Progenitor cell of endocrine pancreas (in vitro differentiated cells): ENCODE measurements at places on chromosomes 13 and 19. TPM values are rescaled to one million over a fixed set of nuclear protein-coding genes. Genes with fewer than 3 reads are reported as not detected.

DNA sequence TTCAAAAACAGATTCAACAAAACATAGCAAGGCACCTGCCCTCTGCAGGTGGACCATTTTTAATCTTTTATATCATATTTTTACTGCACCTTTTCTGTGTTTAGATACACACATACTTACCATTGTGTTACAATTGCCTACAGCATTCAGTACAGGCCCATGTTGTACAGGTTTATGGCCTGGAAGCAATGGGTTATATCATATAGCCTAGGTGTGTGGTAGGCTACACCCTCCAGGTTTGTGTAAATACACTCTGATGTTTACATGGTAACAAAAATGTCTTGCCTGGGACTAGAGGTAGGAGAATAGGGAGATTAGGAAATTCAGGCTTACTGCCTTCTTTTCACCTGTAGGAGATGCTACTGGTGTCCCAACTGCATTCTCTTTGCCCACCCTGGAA lies 8.2 kb upstream of the UBAC2 start:
- H3K27me3 ChIP-seq: no peaks in the 10 kb centered on the region
- H3K27ac ChIP-seq: no peak overlapping the region
- no peak overlapping the region for H3K4me3 ChIP-seq
- DNase-seq: no peak

GRCh38 chr19:51959791-51960190 lies 26.8 kb downstream of the ZNF350 start:
- no peak overlapping the region for H3K4me3 ChIP-seq
- H3K27me3 ChIP-seq: no peaks in the 10 kb centered on the region
- peaks cover 57% of the 10 kb centered on the region for H3K36me3 ChIP-seq
- H3K4me1 ChIP-seq: peaks cover 32% of the 10 kb centered on the region
- H3K27ac ChIP-seq: peak overlapping the region; percentile 86

GRCh38 chr13:31945202-31945961 lies 86.2 kb upstream of the FRY start:
- H3K4me1 ChIP-seq: peaks cover 54% of the 10 kb centered on the region
- peak overlapping the region; percentile 71 for H3K4me3 ChIP-seq
- H3K36me3 ChIP-seq: no peaks in the 10 kb centered on the region
- H3K27ac ChIP-seq: peak overlapping the region; percentile 89
- no peak for DNase-seq

- H3K4me3 ChIP-seq: no peak overlapping the region
- H3K27ac ChIP-seq: no peak overlapping the region
- H3K36me3 ChIP-seq: no peaks in the 10 kb centered on the region
- H3K27me3 ChIP-seq: no peaks in the 10 kb centered on the region
These were observed 540.0 kb downstream of the LMO7 start for GRCh38 chr13:76175961-76176725.

DNA sequence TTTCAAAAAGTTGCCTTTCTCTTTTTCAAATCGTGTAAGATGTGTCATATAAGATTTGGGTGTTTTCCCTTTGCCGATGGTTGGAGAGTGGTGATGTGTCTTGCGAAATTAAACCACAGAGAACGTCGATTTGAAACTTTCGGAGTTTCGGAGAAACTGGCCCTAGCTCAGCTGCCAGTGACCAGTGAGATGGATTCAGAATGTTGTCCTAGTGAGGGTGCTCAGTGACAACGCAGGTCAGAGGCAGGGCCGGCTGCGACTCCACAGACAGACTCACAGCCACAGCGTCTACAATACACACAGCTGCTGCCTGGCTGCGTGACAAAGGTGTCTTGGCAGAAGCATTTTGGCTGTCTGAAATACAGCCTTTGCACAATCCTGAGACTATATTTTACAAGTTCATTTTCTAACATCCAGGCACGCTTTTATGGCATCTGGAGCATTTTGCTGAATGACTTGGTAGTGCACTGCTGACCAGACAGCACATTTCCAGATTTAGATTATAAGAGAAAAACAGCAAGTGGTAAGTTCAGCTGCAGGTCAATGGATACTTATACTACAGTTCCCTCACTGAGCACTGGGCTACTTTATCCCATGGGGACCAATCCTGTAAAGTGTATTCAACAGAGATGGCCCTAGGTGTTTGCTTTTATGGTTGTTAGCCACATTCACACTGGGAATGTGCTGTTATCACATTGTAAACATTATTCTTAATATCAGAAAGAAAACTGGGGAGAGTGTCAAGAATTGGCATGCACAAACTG lies 207.5 kb downstream of the KCNRG start:
- no peak overlapping the region for H3K4me3 ChIP-seq
- H3K36me3 ChIP-seq: no peaks in the 10 kb centered on the region
- DNase-seq: no peak

GRCh38 chr19:40610396-40611064 lies 9.4 kb downstream of the LTBP4 start:
- no peak overlapping the region for H3K4me3 ChIP-seq
- H3K27ac ChIP-seq: no peak overlapping the region
- peaks cover 7% of the 10 kb centered on the region for H3K4me1 ChIP-seq
- no peaks in the 10 kb centered on the region for H3K36me3 ChIP-seq
- no peak for DNase-seq

DNA sequence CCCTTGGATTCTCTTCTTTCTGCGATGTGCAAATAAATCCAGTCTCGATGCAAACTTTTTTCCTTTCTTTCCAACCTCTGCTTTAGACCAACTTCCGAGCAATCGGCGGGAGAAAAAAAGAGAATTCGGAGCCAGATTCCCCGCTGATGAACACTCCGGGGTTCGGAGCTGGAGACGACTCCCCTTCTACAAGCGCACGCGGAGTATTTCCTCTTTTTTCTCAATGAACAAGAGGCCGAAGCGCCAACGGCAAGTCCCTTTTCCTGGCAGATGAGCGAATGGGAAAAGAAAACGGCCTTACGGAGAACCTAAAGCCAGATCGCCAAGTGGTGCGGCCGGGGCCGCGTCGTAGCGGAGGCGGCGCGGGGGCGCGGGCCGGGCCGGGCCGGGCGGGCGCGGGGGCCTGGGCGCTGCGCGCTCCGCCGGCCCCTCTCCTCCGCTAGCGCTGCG lies 250 bp downstream of the SPRY2 start:
- H3K4me1 ChIP-seq: peaks cover 33% of the 10 kb centered on the region
- H3K27me3 ChIP-seq: no peaks in the 10 kb centered on the region
- DNase-seq: no peak
- H3K36me3 ChIP-seq: peaks cover 23% of the 10 kb centered on the region

DNA sequence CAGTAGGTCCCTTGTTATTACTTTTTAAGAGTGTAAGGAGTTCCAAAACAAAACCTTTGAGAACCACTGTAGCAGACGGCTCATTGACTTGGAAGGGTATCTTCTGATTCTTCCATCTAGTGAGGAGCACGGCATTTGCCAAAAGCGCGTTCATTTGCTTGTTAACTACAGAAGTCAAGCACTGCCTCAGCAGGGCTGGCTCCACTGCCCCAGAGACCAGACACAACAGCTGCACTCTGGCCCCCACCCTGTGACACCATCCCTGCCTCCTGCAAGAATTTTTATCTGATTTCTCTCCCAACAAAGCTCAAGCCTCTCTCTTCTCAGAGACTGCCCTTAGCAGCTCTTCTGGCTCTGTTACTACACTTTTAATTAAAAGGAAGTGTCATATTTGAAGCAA lies 20.7 kb upstream of the XPO4 start:
- peaks cover 1% of the 10 kb centered on the region for H3K4me1 ChIP-seq
- no peaks in the 10 kb centered on the region for H3K36me3 ChIP-seq
- no peak overlapping the region for H3K27ac ChIP-seq
- no peak for DNase-seq
- no peak overlapping the region for H3K4me3 ChIP-seq

- no peak overlapping the region for H3K4me3 ChIP-seq
- no peak overlapping the region for H3K27ac ChIP-seq
- peaks cover 14% of the 10 kb centered on the region for H3K27me3 ChIP-seq
- H3K36me3 ChIP-seq: no peaks in the 10 kb centered on the region
- no peaks in the 10 kb centered on the region for H3K4me1 ChIP-seq
These were observed 10.5 kb downstream of the B3GNT3 start for GRCh38 chr19:17805427-17805826.

GRCh38 chr19:8239528-8240273 lies 30.5 kb downstream of the CERS4 start:
- H3K27ac ChIP-seq: peak overlapping the region; percentile 78
- DNase-seq: no peak
- H3K4me1 ChIP-seq: peaks cover 20% of the 10 kb centered on the region
- H3K4me3 ChIP-seq: peak overlapping the region; percentile 14

GRCh38 chr19:18364826-18365528 lies 21.0 kb upstream of the GDF15 start:
- DNase-seq: no peak
- H3K27me3 ChIP-seq: no peaks in the 10 kb centered on the region
- H3K4me3 ChIP-seq: no peak overlapping the region
- H3K4me1 ChIP-seq: peaks cover 8% of the 10 kb centered on the region

GRCh38 chr19:53853707-53854106 lies 14.0 kb upstream of the MYADM start:
- no peak overlapping the region for H3K27ac ChIP-seq
- no peak overlapping the region for H3K4me3 ChIP-seq
- peaks cover 21% of the 10 kb centered on the region for H3K27me3 ChIP-seq
- no peaks in the 10 kb centered on the region for H3K36me3 ChIP-seq
- no peak for DNase-seq

- H3K27ac ChIP-seq: no peak overlapping the region
- no peak overlapping the region for H3K4me3 ChIP-seq
- no peaks in the 10 kb centered on the region for H3K27me3 ChIP-seq
- no peak for DNase-seq
These were observed 77.5 kb upstream of the PEG3 start for GRCh38 chr19:56917998-56918397.

DNA sequence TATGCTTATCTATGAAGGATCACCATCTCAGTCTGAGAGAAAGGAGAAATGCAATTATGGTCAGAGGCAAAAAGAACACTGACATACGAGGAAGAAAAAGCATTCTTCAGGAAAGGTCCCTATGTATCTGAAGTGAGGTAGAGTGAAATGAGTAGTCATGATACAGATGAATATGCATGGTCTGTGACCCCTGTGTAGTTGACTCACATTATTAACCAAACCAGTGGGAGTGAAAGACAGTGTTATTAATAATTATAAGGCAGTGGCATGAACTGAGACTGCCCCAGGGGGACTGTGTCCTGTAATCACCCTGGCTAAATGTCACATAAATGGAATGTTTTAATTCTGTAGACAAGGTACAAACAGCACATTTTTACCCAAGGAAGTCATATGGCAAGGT lies 1320.2 kb upstream of the PCDH9 start:
- H3K27me3 ChIP-seq: no peaks in the 10 kb centered on the region
- H3K36me3 ChIP-seq: no peaks in the 10 kb centered on the region
- H3K4me3 ChIP-seq: no peak overlapping the region
- DNase-seq: no peak
- peaks cover 5% of the 10 kb centered on the region for H3K4me1 ChIP-seq
- H3K27ac ChIP-seq: no peak overlapping the region

- H3K27me3 ChIP-seq: peaks cover 14% of the 10 kb centered on the region
- no peak overlapping the region for H3K4me3 ChIP-seq
- H3K27ac ChIP-seq: no peak overlapping the region
These were observed 5.3 kb downstream of the TMPRSS9 start for GRCh38 chr19:2365201-2365970.

- H3K4me1 ChIP-seq: peaks cover 3% of the 10 kb centered on the region
- no peaks in the 10 kb centered on the region for H3K27me3 ChIP-seq
- DNase-seq: no peak
- H3K36me3 ChIP-seq: peaks cover 35% of the 10 kb centered on the region
- H3K27ac ChIP-seq: peak overlapping the region; percentile 73
These were observed 44.8 kb downstream of the USP12 start for GRCh38 chr13:27126859-27127258.

GRCh38 chr19:18908917-18909619 lies 10.1 kb downstream of the COPE start:
- no peak for DNase-seq
- H3K27me3 ChIP-seq: no peaks in the 10 kb centered on the region
- no peaks in the 10 kb centered on the region for H3K4me1 ChIP-seq

DNA sequence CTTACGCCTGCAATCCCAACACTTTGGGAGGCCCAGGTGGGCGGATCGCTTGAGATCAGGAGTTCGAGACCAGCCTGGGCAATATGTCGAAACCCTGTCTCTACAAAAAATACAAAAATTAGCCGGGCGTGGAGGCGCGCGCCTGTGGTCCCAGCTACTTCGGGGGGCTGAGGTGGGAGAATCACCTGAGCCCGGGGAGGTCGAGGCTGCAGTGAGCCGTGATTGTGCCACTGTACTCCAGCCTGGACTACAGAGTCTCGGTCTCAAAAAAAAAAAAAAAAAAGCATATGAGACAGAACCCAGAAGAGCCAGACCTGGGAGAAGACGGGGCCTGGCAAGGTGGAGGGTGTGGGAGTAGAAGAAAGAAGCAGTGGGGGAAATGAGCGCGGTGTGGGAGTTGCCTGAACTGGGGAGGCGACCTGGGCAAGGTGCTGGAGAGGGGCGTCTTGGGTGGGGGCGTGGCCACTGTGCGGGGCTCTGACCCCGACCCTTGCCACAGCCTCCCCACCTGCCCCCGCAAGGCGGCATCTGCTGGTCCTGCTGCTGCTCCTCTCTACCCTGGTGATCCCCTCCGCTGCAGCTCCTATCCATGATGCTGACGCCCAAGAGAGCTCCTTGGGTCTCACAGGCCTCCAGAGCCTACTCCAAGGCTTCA lies 533 bp downstream of the DKKL1 start:
- H3K36me3 ChIP-seq: peaks cover 4% of the 10 kb centered on the region
- no peak overlapping the region for H3K4me3 ChIP-seq
- no peaks in the 10 kb centered on the region for H3K27me3 ChIP-seq

- H3K4me1 ChIP-seq: peaks cover 16% of the 10 kb centered on the region
- no peaks in the 10 kb centered on the region for H3K36me3 ChIP-seq
- no peak overlapping the region for H3K27ac ChIP-seq
- DNase-seq: no peak
- H3K27me3 ChIP-seq: peaks cover 46% of the 10 kb centered on the region
These were observed 14.1 kb upstream of the AMER2 start for GRCh38 chr13:25186187-25186586.

DNA sequence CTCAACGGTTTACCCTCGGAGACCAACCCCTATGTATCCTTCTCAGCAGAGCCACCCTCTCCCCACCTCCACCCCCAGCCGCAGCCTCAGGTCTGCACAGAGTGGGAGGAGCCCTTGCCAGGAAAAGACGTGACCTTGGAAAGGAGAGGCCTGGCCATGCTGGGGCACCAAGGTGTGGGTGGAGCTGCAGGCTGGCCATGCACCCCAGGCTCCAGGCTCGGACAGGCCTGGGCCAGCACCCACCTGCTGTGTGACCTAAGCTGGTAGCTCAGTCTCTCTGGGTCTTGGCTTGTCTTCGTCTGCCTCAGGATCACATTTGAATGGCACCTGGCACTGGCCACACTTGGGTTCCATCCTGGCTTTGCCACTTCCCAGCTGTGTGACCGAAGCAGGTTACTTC lies 29.5 kb downstream of the CCDC8 start:
- H3K27ac ChIP-seq: no peak overlapping the region
- H3K27me3 ChIP-seq: no peaks in the 10 kb centered on the region
- no peak for DNase-seq
- H3K36me3 ChIP-seq: peaks cover 38% of the 10 kb centered on the region
- H3K4me1 ChIP-seq: peaks cover 8% of the 10 kb centered on the region
- H3K4me3 ChIP-seq: no peak overlapping the region

GRCh38 chr19:22052644-22053013 lies 345 bp downstream of the ZNF257 start:
- H3K27ac ChIP-seq: no peak overlapping the region
- no peaks in the 10 kb centered on the region for H3K4me1 ChIP-seq
- no peak overlapping the region for H3K4me3 ChIP-seq
- DNase-seq: no peak

GRCh38 chr13:29619995-29620394 lies 24.5 kb upstream of the SLC7A1 start:
- H3K36me3 ChIP-seq: no peaks in the 10 kb centered on the region
- DNase-seq: no peak
- H3K4me3 ChIP-seq: no peak overlapping the region
- no peaks in the 10 kb centered on the region for H3K4me1 ChIP-seq
- H3K27ac ChIP-seq: no peak overlapping the region

TMEM150B gene
- total RNA-seq: not detected in 2 replicates

OR7C2 gene
- total RNA-seq: not detected in 2 replicates

FUT6 gene
- total RNA-seq: not detected in 2 replicates

RUBCNL gene
- 1.4 and 2.1 TPM in 2 replicates for total RNA-seq

CYP4F8 gene
- not detected in 2 replicates for total RNA-seq
